ENCODE measurements at places on chromosomes 3 and 15. TPM values are rescaled to one million over a fixed set of nuclear protein-coding genes. Genes with fewer than 3 reads are reported as not detected.

- DNase-seq: no peak
Measured at GRCh38 chr3:40299130-40299720, 10.3 kb upstream of the EIF1B start.

The ROBO1 gene
- 31.7 TPM for total RNA-seq

The SAMD7 gene
- not detected for total RNA-seq

DNA sequence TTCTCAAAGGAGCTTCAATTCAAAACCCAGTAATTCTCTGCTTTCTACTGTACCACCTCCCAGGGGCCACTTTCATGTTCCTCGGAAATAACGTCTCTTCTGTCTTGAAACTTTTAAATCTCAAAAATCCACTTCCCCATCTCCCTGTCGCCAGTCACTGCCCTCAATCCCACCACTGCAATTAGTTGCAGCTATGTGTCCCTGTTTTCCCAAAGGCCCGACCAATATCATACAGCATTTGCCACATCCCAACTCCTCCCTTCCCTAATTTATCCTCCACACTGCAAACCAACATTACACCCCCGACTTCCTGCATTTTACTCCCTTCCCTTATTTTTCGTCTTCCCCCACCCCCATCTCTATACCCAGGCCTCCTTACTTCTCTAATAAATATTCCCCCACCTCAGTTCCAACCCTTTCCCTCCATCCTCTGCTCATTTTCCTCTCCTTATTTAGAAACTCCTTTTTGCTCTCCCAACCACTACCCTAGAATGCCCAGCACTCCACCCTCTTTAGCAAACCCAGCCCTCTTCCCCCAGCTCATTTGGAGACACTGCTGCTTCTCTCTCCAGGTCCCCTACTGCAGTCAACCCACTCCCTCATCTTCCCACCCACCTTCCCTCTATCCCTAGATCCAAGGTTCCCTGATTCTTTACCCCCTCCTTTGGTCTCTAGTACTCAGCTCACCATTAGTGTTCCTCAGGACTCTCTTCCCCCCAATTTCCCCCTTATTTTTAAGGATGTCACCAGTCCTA lies 1.1 kb downstream of the NPTN start:
- DNase-seq: no peak

- DNase-seq: no peak
Measured at GRCh38 chr3:87595798-87596197, 319.4 kb upstream of the POU1F1 start.

DNA sequence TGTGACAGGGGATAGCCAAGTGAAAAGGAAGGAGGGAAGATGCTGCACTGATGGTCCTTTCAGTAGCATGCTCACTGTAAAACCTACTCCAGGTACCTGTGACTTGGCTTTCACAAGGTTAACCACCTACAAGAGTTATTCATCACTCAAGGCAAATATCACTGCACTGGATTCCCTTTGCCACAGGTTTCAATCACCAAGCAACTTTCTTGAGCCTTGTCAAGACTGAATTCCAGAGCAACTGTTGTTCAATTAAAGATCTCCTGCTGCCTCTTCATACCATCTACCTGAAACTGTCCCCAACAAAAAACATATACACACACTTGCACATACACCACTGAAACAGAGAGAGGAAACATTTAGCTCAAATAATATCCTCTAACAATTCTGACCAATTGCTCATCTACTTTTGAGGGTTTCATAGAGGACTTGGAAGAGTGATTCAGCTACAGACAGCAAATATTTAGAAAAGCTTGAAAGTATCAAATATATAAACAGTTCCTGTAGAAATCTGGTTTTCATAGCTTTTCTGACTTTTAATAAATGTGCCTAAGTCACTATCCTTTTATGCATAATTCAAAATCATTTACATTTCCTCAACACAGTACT lies 6.5 kb downstream of the IGF2BP2 start:
- DNase-seq: no peak

The ZSCAN29 gene
- 24.5 TPM for total RNA-seq

The C3orf52 gene
- 9.1 TPM for total RNA-seq

The CADPS gene
- 1.1 TPM for total RNA-seq

The SLC15A2 gene
- total RNA-seq: 2.6 TPM

GRCh38 chr3:96537165-96537564 lies 277.2 kb upstream of the EPHA6 start:
- no peak for DNase-seq

DNA sequence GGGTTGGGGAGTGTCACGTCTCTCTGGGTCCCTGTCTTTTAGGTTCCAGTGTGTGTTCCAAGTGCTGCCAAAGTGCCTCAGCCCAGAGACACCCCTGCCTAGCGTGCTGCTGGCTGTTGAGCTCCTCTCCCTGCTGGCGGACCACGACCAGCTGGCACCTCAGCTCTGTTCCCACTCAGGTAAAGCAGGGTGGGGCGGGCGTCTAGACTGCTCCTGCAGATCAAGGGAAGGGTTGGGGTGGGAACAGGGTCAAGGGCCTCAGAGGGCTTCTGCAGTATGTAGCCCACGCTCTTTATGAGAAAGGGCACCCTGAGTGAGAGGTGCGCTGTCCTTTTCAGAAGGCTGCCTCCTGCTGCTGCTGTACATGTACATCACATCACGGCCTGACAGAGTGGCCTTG lies 17.2 kb downstream of the ATRIP start:
- peak; percentile 55 for DNase-seq

DNA sequence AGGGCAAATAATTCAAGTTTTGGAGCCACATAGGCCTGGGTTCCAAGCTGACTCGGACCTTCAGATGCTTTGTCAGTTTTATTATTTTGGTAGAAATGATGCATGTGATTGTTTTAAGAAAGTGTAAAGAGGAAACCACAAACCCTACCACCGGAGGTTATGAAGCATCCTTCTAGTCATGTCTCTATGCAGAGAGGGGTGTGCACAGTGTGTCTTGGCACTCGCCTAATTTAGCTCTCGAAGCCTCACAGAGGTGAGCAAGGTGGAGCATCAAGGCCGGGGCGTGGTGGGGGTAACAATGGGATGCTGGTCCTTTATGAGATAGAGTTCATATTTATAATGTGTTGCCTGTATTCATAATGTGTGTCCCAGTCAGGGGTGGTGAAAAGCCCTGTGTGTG lies 63.7 kb upstream of the SMAD6 start:
- DNase-seq: no peak

- no peak for DNase-seq
Measured at GRCh38 chr3:133152056-133152455, 113.9 kb downstream of the TMEM108 start.

GRCh38 chr3:133880287-133880686 lies 15.4 kb downstream of the RAB6B start:
- no peak for DNase-seq

The LRRC49 gene
- 11.5 TPM for total RNA-seq

DNA sequence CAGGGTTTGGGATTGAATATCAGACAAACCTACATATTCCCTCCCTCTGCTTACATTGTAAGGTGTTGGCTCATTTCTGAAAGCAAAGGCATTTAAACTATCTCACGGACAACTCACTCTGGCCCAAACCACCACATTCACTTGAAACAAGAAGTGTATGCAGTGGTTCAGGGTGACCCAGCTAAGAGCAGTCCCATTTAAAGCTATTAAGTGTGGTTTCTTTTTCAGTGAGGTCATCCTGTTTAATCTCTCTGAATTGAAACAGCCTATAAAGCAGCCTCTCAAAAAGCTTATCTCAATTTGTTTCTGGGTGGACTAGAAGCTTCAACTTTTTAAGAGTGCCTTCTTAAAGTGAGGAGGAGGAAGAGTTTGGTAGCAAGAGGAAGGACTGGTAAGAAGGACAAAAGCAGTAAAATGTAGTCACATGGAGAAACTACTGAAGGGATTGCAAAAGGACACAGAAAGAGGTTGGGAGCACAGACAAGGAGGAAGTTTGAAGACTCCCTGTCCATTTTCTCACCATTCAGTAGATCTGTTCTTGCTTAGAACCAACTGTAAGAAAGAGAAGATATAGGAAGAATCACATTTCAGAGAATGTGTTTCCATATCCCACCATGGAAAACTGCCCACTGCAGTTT lies 151.6 kb downstream of the TMCO5A start:
- DNase-seq: no peak

DNA sequence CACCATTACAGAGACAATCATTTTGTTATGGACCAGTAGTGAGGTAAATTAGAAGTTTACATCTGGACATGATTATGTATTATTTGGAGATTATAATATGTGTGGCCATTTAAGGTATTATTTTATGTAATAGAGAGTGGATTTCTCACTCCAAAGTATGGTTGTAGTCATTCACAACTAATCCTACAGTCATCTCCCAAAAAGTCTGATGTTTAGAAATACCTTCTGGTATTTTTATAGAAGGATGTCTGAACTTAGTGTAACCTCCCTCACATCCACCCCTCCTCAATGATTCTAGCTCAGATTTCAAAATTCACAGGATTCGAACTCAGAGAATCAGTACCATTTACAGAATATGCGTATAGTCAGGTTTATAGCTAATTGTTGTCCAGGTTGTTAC lies 346.6 kb upstream of the MEIS2 start:
- DNase-seq: no peak

The GOLGA6L4 gene
- total RNA-seq: 9.4 TPM

DNA sequence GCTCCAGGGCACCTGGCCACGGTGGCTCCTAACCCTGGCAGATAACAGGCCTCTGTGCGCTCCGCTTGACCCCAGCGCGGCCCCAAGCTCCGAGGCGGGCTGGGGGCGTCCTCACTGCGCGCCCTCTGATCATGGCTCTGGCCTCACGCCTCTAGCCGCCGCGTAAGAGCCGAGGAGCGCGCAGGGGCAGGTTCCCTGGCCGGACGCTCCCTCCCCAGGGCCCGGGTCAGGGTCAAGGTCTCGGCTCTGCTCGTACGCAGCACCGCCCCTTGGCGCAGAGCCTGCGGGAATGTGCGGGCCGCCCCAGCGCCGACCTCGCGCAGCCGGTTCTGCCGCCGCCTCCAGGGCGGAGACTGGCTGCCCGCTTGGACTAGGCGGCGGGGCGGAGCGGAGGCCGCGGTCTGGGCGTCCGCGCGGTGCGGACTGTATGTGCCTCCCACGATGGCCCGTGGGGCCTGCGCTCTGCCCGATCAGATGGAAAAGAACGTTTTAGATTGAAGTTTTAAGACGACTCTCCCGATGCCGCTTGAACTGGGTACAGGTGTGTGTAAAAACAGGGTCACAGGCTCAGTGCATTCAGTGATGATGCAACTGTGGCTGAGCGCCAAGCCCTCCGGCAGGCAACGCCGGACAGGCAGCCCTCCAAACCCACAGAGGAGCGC lies 40.8 kb downstream of the CHST14 start:
- peak; percentile 80 for DNase-seq

DNA sequence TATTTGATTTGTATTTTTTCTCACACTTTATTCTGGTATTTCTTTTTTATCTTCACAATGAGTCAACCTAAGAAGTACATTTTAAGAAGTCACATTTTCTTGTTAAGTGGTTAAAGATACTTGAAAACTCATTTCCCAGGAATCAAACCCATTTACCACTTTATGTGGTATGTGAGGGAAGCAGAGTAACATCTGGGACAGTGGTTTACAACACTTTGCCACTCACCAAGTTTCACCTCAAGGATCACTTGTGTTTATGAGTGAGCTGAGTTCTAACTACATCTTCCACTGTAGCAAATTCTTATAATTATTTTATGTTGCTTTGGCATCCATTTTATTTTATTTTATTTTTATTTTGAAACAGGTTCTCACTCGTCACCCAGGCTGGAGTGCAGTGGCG lies 53.8 kb downstream of the IGSF11 start:
- DNase-seq: no peak

The EIF5A2 gene
- 19.1 TPM for total RNA-seq

The TRH gene
- total RNA-seq: not detected

- DNase-seq: no peak
Measured at GRCh38 chr3:112303764-112304325, 9.8 kb upstream of the SLC9C1 start.

DNA sequence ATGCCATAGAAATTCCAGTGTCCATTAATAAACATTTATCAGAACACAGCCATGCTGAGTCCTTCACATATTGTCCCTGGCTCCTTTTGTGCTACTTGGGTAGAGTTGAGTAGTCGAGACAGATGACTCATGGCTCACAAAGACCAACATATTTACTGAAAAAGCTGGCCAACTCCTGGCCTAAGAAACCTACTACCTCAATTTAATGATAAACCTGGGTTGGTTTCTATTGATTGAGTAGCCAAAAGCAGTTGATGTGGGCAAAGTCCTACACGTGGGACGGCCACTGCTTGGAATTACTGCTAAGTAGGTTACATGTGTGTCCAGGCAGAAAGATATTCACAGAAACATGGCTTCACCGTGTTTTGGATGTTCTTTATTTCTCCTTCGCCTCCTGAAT lies 402.2 kb downstream of the NR2F2 start:
- no peak for DNase-seq

DNA sequence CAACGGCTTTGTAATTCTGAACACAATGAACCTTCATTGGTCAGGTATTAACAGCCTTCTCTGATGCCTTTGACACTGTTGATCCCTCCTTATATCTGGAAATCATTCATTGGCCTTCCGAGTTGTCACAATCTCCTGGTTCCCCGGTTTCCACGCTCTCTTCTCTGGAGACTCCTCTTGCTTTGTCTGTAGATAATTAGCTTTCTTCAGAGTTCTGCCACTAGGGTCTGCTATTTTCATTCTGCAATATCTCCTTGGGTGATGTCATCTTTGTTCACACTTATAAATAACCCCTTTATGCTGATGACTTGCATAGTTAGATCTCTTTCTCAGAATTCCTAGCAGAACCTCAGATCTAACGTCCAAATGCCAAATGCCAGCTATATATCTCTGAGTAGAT lies 583.8 kb upstream of the ZNF717 start:
- no peak for DNase-seq

- DNase-seq: no peak
Measured at GRCh38 chr3:179967622-179968021, 69.1 kb downstream of the PEX5L start.

DNA sequence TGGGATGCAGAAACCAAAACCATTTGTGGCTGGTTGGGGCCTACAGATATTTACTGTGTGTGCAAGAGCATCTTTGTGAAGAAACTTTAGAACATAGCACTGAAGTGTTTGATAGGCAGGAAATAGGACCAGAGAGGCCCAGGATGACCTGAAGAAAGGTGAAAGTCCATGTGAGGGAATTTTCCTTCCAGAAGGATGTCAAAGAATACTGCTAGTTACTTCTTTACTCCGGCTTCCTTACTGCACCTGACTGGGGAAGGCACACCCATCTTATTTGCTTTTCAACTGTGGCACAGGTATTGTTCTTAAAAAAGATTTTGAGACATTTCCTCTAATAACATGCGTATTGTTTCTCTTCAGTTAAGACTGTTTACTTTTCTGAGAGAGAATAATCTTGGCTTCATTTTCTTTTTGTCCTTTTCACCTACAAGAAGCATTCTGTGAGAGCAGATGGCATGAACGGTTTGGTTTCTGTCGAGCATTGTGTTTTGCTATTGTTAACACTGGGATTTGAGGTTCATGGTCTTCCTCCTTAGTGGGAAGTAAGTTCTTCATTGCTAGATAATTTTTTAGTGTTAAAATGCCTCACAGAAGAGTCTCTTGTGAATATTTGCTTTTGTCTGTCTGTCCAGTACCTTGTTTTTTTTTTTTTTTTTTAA lies 71.5 kb downstream of the SLCO3A1 start:
- DNase-seq: no peak

The UNC45A gene
- 56.8 TPM for total RNA-seq

The PROK2 gene
- total RNA-seq: 3.0 TPM

GRCh38 chr15:69712991-69713390 lies 260.4 kb downstream of the RPLP1 start:
- DNase-seq: no peak

The TRPC1 gene
- total RNA-seq: 30.4 TPM

The RETNLB gene
- total RNA-seq: not detected

All from sciatic nerve (tissue), 2 donors.